ENCODE measurements at places on chromosomes 5 and 9. TPM values are rescaled to one million over a fixed set of nuclear protein-coding genes. Genes with fewer than 3 reads are reported as not detected.

Gene PCDHGB7
- 16.4 TPM for total RNA-seq

Gene C5orf46
- total RNA-seq: not detected

Gene SNCAIP
- 0.66 TPM for total RNA-seq

Gene PPP3R2
- not detected for total RNA-seq

Gene TRIM14
- 7.0 TPM for total RNA-seq

Gene MUSK
- total RNA-seq: 1.7 TPM

Gene C5
- total RNA-seq: 5.1 TPM

Gene OR1Q1
- total RNA-seq: not detected

Gene CIZ1
- 35.6 TPM for total RNA-seq

Gene LCN15
- not detected for total RNA-seq

Gene RANBP17
- 0.83 TPM for total RNA-seq

Gene BRD3OS
- 41.8 TPM for total RNA-seq

Gene C5orf22
- 22.4 TPM for total RNA-seq

Gene MCC
- 33.5 TPM for total RNA-seq

Gene ADRB2
- 1.3 TPM for total RNA-seq

Gene SLC25A2
- total RNA-seq: 1.0 TPM

All from smooth muscle cell of trachea (primary cell).